ENCODE measurements at places on chromosomes 1 and 21. TPM values are rescaled to one million over a fixed set of nuclear protein-coding genes. Genes with fewer than 3 reads are reported as not detected.

MAGI3 gene
- total RNA-seq = 11.0 TPM

ICOSLG gene
- 4.9 TPM for total RNA-seq

DIRAS3 gene
- not detected for total RNA-seq

KLF17 gene
- total RNA-seq = not detected

CCDC17 gene
- total RNA-seq = 2.3 TPM

DNA sequence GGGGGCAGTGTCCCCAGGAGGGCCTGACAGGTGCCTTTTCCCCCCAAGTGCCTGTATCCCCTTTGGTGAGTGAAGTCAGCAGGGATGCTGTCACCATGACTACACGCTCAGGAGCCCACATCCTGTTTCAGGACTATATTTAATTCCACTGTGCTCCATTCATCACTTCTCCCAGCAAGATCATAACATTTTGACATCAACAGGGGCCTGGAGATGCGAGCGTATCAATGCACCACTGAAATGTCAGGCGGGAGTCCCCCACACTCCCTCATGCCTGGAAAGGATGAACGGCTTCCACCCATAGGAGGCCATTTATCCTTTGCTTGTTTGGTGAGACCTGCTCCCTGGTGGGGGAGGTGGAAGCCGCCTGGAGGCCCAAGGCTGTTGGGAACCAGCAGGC is 119.1 kb downstream of the PTPRU start:
- no peak for DNase-seq

DNA sequence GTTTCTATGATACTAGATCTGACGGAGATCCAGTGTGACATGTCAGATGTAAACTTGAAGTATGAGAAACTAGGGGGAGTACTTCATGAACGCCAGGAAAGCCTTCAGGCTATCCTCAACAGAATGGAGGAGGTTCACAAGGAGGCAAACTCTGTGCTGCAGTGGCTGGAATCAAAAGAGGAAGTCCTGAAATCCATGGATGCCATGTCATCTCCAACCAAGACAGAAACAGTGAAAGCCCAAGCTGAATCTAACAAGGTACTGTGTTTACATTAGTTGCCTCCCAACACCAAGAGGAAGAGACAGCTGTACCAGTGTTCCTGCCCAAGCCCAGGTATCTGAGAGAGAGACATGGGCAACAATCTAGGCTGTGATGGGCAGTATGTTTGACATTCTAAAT is 112.2 kb upstream of the BMP8A start:
- no peak for DNase-seq

DNA sequence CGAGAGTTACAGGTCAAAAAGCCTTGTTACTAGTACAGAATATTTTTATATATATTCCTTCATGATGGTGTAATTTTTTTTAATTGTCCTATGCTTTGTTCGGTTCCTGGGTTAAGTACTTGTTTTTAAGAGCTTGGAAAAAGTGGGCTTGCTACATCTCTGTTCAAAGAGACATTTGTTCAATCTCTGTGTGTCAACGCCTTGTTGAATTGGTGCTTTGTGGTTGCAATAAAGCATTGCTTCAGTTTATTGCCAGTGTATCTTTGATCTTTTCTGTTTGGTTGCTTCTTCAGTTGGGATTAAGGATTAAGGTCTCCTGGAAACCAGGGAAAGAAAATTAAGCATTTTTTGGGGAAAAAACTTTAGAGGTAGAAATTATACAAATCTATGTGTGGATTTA is 47.7 kb upstream of the DNASE2B start:
- no peak for DNase-seq

DNA sequence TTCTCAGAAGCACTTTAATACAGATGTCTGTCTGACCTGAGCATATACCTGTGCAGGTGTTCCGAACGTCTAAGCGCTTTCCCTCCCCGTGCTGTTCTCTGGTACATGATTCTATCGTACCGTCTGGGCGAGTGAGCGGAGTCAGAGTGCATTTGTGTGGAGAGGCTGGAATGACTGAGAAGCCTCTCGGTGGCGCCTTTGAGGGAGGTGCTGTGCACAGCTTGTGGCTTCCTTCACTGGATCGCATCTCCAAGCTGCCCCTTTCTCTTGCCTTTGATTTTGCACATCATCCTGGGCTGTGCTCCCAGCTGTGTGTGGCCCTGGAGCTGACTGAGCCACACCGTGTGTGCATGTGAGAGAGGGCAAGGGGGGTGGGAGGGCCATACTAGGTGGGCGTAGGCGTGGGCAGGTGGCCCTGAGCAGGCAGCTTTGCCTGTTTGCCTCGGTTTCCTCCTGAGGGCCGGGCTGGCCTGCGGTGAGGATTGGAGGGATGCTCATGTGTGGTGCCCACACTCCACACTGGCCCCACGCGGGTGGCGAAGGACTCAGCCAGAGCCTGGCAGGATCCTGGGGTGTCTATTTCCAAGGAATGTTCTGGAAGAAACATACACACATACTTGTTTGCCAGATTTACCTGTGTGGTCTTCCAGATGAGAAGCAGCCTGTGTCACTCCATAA is 105.3 kb downstream of the ADARB1 start:
- DNase-seq = no peak

DNA sequence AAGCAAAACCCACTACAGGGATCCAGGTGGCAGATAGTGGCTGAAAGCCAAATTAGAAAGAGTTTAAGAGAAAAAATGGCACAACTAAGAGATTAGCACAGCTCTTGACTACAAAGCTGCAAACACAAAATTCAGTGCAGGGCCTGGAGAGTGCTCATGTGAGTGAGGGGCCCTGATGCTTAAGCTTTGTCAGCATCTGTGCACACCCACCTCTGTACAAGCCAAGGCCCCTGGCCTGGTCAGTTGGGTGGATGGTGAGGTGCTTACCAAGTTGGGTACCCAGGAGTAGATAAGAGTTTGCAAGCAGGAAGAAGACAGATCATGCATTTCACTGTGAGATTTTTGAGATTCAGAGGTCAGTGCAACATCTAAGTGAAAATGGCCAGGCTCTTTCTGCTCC is 62.7 kb upstream of the ATP1B1 start:
- DNase-seq = no peak

GRCh38 chr1:157110003-157110402 is 10.4 kb upstream of the ETV3L start:
- no peak for DNase-seq

DNA sequence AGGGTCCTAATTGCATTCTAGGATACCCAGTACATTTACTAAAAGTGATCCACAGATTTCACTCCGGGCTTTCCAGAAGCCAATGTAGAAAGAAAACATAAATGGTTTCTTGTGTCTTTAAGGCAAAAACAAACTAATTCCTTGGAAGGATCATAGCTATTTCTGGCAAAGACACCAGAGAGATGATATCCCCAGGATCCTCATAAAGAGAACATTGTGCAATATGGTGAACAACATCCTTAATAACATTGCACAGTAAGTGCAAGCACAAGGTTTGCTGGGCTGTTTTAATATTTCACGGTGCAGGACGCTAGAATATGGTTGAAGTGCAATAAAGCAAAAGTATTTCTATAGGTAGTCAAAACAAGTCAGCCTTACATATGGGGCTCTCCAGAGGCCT is 83.0 kb downstream of the NTPCR start:
- no peak for DNase-seq
